Activated CD4-positive, alpha-beta memory T cell treated with anti-CD3 and anti-CD28 coated beads for 36 hours (primary cell): ENCODE measurements at places on chromosomes 1 and 21.

GRCh38 chr1:42945164-42945563 is 13.5 kb downstream of the SLC2A1 start:
- DNase-seq: no peak

- DNase-seq: no peak
Measured at GRCh38 chr1:62407398-62408009, 29.3 kb upstream of the USP1 start.

DNA sequence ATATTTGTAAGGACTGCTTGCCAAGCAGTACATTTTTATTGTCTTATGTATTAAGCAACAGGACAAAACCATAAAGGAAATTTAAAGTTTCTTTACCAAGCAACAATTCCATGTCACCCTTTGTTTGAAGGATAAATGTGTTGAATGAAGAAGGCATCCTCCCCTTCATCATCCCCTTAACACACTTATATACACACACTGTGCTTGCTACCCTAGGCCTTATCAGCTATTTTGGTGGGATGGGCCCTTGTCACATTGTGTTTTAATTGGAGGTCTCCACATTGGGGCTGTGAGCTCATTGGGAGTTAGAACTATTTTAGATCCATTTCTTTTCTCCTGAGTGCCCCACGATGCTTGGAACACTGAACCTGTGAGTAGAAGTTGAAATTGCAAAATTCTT is 1.9 kb downstream of the VANGL1 start:
- no peak for DNase-seq

GRCh38 chr1:1616045-1616790 is 918 bp downstream of the MIB2 start:
- peak; percentile 44 for DNase-seq

GRCh38 chr1:34744851-34745250 is 10.0 kb upstream of the GJB5 start:
- DNase-seq: no peak

GRCh38 chr1:170661646-170662411 is 2.1 kb upstream of the PRRX1 start:
- DNase-seq: no peak

GRCh38 chr1:32871364-32872191 is 866 bp upstream of the FNDC5 start:
- DNase-seq: peak; percentile 9
